Left cardiac atrium (tissue), 4 donors: ENCODE measurements at places on chromosomes 6 and 20.
A peak's percentile ranks its signal among the peaks of the same experiment; 100 is the strongest.

- DNase-seq = no peak
These were observed 9.8 kb upstream of the CGA start for GRCh38 chr6:87104667-87105066.

GRCh38 chr6:164168595-164168994 lies 754.1 kb downstream of the QKI start:
- no peak for DNase-seq

DNA sequence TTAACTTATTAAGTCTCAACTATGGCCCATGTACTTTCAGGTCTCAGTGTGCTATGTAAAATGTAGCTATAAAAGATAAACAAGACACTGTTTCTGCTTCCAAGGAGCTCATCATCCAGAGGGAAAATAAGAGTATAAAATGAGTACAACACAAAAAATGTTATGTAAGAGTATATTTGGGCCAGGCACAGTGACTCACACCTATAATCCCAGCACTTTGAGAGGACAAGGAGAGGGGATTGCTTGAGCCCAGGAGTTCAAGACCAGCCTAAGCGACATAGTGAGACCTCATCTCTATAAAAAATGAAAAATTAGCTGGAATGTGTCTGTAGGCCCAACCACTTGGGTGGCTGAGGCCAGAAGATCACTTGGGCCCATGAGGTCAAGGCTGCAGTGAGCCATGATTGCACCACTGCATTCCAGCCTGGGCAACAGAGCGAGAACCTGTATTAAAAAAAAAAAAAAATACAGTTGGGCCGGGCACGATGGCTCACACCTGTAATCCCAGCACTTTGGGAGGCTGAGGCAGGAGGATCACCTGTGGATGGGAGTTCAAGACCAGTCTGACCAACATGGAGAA lies 124.0 kb downstream of the EDN1 start:
- DNase-seq = no peak

- no peak for DNase-seq
These were observed 110.1 kb upstream of the PTPN1 start for GRCh38 chr20:50399917-50400704.

GRCh38 chr6:12602951-12603672 lies 113.5 kb upstream of the PHACTR1 start:
- peak; percentile 37 for DNase-seq

DNA sequence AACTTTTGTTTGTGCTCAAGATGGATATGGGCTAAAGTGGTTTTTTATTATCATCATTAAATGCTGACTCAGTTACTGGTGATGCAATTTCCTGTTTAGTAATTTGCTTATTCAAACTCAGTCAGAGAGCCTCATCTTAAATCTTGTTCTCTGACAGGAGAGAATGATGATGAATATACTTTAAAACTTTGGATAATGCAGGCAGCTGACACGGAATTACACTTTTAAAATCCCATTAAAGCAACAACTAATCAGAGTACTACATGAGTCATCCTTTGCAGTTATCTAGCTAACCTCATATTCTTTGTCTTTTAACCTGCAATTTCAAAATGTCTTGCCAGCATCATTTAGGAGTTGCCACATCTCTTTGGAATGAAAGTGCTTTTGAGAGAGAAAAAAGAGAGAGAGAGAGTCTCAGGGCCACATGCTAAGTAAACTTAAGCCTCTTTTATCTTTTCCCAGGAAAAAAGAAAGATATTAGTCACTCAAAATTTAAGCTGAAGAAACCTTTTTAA lies 9.2 kb upstream of the C6orf141 start:
- DNase-seq = no peak

DNA sequence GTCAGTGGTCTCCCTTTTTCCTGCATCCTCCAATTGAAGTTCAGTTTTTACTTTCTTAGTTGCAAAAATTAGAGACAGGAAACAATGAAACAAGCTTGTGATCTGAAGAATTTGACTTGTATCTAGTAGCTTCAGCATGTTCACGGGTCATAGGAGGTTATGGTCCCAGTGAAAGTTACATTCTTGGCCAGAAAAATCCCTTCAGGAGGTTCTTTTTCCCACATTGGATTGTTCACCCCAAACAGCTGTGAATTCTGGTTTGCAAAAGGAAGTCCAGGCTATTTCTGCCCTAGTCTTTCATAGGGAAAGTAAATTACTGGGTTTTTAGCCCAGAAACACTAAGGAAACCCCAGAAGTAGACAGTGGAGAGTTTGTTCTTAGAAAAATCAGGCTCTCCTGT lies 8.1 kb downstream of the ANKS1A start:
- no peak for DNase-seq

DNA sequence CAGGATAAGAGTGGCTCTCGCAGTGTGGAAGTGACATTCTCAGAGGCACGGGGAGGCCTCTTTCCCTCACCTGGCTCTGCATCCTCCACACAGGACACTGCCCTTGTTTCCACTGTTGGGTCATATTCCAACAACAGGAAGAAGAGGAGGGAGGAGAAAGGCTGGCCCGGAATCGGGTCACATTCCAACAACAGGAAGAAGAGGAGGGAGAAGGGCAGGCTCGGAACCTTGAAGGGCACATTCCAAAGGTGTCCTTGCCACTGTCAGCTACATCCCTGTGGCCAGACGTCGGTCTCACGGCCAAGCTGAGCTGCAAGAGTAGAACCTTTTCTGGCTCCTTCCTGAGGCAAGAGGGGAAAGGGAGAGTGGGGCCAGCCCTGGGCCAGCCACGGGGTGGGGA lies 25.4 kb downstream of the CHRNA4 start:
- DNase-seq = no peak

DNA sequence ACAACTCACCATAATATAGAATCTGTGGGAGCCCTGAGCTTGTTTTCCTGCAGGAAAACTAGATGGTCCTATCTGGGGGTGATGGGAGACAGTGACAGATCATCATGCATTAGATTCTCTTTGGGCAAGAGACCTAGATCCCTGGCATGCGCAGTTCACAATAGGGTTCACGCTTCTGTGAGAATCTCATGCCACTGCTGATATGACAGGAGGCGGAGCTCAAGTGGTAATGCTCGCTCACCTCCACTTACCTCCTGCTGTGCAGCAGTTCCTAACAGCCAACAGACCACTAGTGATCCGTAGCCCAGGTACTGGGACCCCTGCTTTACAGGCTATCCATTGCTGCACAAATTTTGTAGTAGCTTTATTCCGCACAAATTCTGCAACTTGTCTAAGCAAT lies 84.5 kb downstream of the HIVEP2 start:
- no peak for DNase-seq

- no peak for DNase-seq
These were observed 54.7 kb downstream of the RAB44 start for GRCh38 chr6:36752187-36752885.

DNA sequence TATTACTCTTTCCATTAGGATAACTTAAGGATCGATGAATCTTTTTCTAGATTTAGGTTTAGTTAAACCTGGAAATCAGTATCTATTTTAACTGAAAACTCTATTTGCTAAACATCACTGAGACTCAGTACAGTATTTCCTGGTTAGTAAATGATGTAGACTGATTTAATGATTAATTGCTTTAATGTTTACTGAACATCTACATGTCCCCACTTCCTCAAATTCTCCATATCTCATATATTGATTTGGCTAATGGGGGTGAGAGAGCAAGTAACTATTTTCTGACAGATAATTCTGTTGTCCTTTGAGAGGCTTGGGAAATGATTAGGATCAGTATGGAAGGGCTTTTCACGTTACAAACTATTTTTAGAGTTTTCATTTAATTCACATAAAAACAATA lies 10.3 kb downstream of the MKKS start:
- DNase-seq = no peak
